ENCODE measurements at places on chromosomes 11 and 22. TPM values are rescaled to one million over a fixed set of nuclear protein-coding genes. Genes with fewer than 3 reads are reported as not detected.

The TAGLN gene
- 9,264 TPM for total RNA-seq

The PKDREJ gene
- 0.05 TPM for total RNA-seq

The OR52I1 gene
- total RNA-seq: not detected

The ACTN3 gene
- total RNA-seq: 0.51 TPM

- DNase-seq: no peak
Measured at GRCh38 chr22:49913446-49913845, 4.8 kb downstream of the ALG12 start.

- DNase-seq: peak; percentile 91
Measured at GRCh38 chr22:37681556-37682049, 4.5 kb upstream of the NOL12 start.

DNA sequence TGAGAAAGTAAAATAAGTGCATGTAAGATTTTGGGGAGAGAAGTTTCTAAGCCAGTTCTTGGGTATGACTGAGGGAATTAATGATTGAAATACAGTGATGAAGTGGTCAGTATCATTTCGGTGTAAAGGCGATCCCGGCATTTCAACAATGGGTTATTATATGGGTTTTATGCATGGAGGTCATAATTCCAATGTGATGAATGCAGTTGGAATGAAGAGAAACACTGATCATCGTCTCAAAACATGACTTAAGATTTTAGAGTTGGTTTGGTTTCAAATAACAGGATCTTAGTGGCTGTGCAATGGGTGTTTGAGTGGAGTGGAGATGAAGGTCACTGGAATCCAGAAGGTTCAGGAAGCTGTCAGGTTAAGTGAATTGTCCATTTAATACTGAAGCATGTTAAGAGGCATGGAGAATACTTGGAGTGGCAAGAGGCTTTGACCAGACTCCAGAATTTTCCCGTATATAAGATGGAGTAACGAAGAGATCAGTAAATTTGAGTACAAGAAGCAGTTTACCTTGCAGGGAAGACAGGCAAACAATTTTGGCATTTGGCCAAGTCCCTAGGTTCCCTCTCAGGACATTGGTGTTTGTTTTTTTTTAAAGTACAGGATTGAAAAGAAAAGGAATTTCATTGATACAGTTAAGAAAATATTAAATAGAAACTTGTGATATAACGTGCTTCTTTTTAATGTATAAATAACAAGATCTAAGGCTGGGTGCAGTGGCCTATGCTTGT is 96.4 kb upstream of the BIRC3 start:
- no peak for DNase-seq

DNA sequence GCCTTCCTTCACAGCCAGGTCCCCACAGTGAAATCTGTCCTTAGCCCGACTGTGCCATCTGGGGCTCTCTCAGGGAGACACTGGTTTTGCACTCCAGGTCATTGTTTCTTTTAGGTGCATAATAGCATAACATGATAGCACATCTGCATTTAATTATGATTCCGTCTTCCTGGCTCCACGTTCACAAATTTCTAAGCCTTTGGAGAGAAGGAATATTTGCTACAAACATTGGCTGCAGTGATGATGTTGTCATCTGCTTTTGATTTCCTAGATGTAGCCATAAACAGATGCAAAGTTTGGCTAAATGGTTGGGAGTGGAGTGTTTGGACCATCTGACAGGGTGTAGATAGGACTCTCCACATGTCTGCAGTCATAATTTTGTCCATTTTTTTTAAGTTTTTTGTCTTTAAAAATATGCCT is 12.0 kb upstream of the CAT start:
- DNase-seq: no peak

- no peak for DNase-seq
Measured at GRCh38 chr11:95152876-95153856, 63.5 kb downstream of the ENDOD1 start.

- no peak for DNase-seq
Measured at GRCh38 chr11:20337526-20338154, 25.9 kb upstream of the HTATIP2 start.

- peak; percentile 98 for DNase-seq
Measured at GRCh38 chr11:62665075-62665598, at the start of the genes C11orf98 and CSKMT. C11orf98 (minus strand) TSS chr11:62665210; CDS start chr11:62665169, 41 bp downstream. CSKMT (plus strand) TSS chr11:62665312; CDS start chr11:62665880, 568 bp downstream.

GRCh38 chr22:48937032-48937639 is 890.5 kb downstream of the BRD1 start:
- DNase-seq: no peak

Measured in posterior vena cava (tissue), 2 donors.